ENCODE measurements at places on chromosomes 6 and 20.

GRCh38 chr20:57117296-57117695 is 149.1 kb downstream of the BMP7 start:
- DNase-seq: no peak

- no peak for DNase-seq
Measured at GRCh38 chr6:38262026-38262425, 377.7 kb downstream of the BTBD9 start.

GRCh38 chr6:106974336-106974998 is at the start of gene CD24:
TSS of gene CD24 (minus strand) at chr6:106974729. CDS start at chr6:106974646, 83 bp downstream.
- DNase-seq: peak; percentile 18

DNA sequence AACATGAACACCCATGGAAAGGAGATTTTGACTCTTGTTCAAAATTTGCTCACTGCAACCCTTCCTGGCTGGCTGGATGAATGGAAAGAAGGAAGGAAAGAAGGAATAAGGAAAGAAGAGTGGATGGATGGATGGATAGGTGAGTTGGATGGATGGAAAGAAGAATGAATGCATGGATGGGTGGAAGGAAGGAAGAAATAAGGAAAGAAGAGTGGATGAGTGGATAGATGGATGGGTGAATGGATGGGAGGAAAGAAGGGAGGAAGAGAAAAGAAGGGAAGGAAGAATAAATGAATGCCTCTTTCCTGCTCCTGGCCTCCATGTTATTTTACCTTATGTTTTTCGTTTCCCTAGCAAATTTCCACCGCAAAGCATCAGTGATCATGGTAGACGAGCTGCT is 74.2 kb upstream of the RIN2 start:
- no peak for DNase-seq

GRCh38 chr6:113626475-113626874 is 230.7 kb upstream of the MARCKS start:
- no peak for DNase-seq

DNA sequence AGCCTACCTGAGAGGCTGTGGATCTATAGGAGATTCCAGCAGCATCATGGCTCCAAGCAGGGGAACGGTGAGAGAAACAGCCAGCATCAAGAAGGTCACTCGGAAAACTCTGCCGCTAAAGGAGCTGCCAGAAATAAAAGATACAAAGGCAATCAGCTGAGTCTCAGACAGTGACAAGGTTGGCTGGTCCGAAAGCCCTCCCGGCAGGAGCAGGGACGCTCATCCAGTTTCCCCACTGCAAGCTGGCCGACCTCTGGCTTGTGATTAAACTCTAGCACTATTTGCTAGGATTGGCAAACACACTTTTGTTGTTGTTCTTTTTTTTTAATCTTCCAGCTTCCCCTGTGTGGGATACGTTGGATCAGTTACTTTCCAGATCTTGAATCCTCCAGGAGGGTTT is 8.7 kb downstream of the APMAP start:
- DNase-seq: no peak
